ENCODE measurements at places on chromosomes 16 and 17. TPM values are rescaled to one million over a fixed set of nuclear protein-coding genes. Genes with fewer than 3 reads are reported as not detected.

Gene PRSS33
- not detected for total RNA-seq

Gene ZNF821
- 13.2 TPM for total RNA-seq

Gene PARN
- total RNA-seq: 34.2 TPM

Gene TMEM106A
- 9.0 TPM for total RNA-seq

Gene LIMD2
- total RNA-seq: 52.6 TPM

Gene ZPBP2
- total RNA-seq: not detected

Gene CA5A
- not detected for total RNA-seq

Gene NOB1
- total RNA-seq: 41.9 TPM

Gene ADGRG1
- total RNA-seq: 4.6 TPM

Gene CPNE7
- 19.7 TPM for total RNA-seq

GRCh38 chr16:80260906-80261311 lies 279.9 kb upstream of the DYNLRB2 start:
- H3K4me1 ChIP-seq: no peaks in the 10 kb centered on the region
- no peak for DNase-seq
- H3K27ac ChIP-seq: no peak overlapping the region
- H3K36me3 ChIP-seq: no peaks in the 10 kb centered on the region
- peaks cover 2% of the 10 kb centered on the region for H3K27me3 ChIP-seq
- H3K4me3 ChIP-seq: no peak overlapping the region

- DNase-seq: no peak
- no peak overlapping the region for H3K27ac ChIP-seq
- H3K27me3 ChIP-seq: no peaks in the 10 kb centered on the region
- no peak overlapping the region for H3K4me3 ChIP-seq
- H3K4me1 ChIP-seq: peaks cover 27% of the 10 kb centered on the region
These were observed 2.7 kb downstream of the ESRP2 start for GRCh38 chr16:68233085-68233834.

GRCh38 chr16:85563515-85564276 lies 49.4 kb upstream of the GSE1 start:
- no peak for DNase-seq
- no peak overlapping the region for H3K4me3 ChIP-seq
- peaks cover 3% of the 10 kb centered on the region for H3K36me3 ChIP-seq
- no peaks in the 10 kb centered on the region for H3K27me3 ChIP-seq
- peak overlapping the region; percentile 79 for H3K27ac ChIP-seq

GRCh38 chr17:3590231-3590630 lies 19.0 kb downstream of the TRPV1 start:
- peaks cover 19% of the 10 kb centered on the region for H3K36me3 ChIP-seq
- no peak for DNase-seq
- H3K4me3 ChIP-seq: no peak overlapping the region
- peaks cover 2% of the 10 kb centered on the region for H3K4me1 ChIP-seq
- no peaks in the 10 kb centered on the region for H3K27me3 ChIP-seq

DNA sequence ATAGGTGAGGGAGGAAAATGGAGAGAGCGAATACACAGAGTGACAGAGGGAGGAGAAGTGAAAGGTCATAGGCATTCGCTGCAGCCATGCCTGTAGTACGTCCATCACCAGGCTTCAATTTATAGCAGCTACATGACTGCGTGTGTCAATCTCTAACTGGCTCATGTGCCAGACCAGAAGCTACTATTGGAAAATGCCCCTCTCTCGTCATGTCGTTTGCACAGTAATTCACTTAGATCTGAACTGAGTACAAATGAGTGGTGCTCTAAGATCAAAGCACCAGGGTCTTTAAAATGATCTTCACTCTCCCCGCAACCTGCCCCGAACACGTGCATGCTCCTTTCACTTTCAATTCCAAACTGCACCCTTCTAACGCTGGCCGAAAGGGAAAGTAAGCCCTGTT lies 51.3 kb downstream of the ADCY9 start:
- H3K4me3 ChIP-seq: no peak overlapping the region
- H3K27ac ChIP-seq: no peak overlapping the region
- peaks cover 9% of the 10 kb centered on the region for H3K4me1 ChIP-seq
- no peaks in the 10 kb centered on the region for H3K27me3 ChIP-seq
- no peak for DNase-seq

DNA sequence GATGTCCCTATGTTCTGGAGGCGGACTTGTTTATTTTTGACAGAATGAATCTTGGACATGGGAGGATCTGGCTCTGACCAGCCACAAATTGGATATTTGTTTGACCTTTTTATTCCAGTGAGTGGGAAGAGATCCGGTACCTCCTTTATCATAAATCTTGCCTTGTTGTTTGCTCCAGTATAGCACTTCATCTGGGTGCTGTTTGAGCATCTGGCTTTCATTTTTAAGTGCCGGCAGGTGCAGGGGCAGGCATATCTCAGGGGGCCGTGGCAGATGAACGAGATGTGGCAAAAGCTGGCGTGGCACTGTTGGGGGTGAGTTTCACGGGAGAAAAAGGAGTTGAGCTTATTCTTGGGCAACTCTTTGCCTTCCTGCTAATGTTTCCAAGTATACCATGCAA lies 37.8 kb downstream of the MSI2 start:
- H3K36me3 ChIP-seq: peaks cover 23% of the 10 kb centered on the region
- peaks cover 43% of the 10 kb centered on the region for H3K4me1 ChIP-seq
- H3K27ac ChIP-seq: peak overlapping the region; percentile 80
- no peak overlapping the region for H3K4me3 ChIP-seq
- DNase-seq: no peak

DNA sequence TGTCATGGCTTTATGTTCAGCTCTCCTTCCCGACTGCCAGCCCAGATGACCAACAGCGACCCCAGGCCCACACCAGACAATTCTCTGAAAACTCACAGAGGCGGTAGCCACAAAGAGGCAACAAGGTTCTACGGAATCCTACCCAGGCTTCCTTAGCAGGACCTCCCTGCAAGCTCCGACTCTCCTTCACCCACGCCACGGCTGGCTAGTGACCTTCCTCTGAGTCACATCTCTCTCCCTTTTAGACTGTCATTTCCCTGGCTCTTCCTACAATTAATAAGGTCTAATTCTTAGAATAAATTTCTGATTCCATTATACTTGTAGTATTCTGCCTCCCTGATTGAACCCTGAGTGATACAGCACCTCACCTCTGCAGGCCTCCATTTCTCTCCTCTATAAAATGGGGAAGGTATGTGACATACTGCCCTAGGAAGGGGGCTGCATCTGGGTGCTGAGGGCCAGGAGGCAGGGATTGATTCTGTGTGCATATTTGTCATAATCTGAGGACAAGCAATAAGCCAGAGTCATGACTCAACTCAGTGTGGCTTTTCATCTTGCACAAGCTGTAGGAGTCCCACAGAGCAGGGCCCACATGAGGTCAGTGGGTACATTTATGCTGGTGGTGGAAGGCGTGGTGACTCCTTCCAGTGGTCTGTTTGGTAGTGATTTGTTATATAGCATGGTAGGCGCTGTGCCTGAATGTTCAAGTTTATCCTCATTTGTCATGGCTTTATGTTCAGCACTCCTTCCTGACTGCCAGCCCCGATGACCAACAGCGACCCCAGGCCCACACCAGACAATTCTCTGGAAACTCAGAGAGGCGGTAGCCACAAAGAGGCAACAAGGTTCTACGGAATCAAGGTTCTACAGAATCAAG lies 46.2 kb downstream of the SMPD3 start:
- H3K27me3 ChIP-seq: peaks cover 9% of the 10 kb centered on the region
- no peaks in the 10 kb centered on the region for H3K36me3 ChIP-seq
- H3K4me1 ChIP-seq: peaks cover 15% of the 10 kb centered on the region
- H3K27ac ChIP-seq: no peak overlapping the region
- DNase-seq: no peak
- no peak overlapping the region for H3K4me3 ChIP-seq

GRCh38 chr17:47727704-47728036 lies 5.4 kb upstream of the TBX21 start:
- no peak overlapping the region for H3K27ac ChIP-seq
- DNase-seq: no peak
- peaks cover under 1% of the 10 kb centered on the region for H3K4me1 ChIP-seq
- peaks cover 69% of the 10 kb centered on the region for H3K27me3 ChIP-seq

GRCh38 chr16:72983728-72984350 lies 64.1 kb downstream of the ZFHX3 start:
- H3K36me3 ChIP-seq: no peaks in the 10 kb centered on the region
- H3K27me3 ChIP-seq: no peaks in the 10 kb centered on the region
- no peak overlapping the region for H3K4me3 ChIP-seq
- H3K4me1 ChIP-seq: peaks cover 90% of the 10 kb centered on the region

GRCh38 chr16:53865494-53865863 lies 161.5 kb downstream of the FTO start:
- H3K27me3 ChIP-seq: no peaks in the 10 kb centered on the region
- H3K4me3 ChIP-seq: no peak overlapping the region
- peaks cover 46% of the 10 kb centered on the region for H3K36me3 ChIP-seq
- H3K4me1 ChIP-seq: peaks cover 25% of the 10 kb centered on the region

GRCh38 chr16:87278191-87279093 lies 38.8 kb downstream of the C16orf95 start:
- H3K4me1 ChIP-seq: peaks cover 37% of the 10 kb centered on the region
- H3K4me3 ChIP-seq: no peak overlapping the region
- peak; percentile 94 for DNase-seq
- no peaks in the 10 kb centered on the region for H3K27me3 ChIP-seq

DNA sequence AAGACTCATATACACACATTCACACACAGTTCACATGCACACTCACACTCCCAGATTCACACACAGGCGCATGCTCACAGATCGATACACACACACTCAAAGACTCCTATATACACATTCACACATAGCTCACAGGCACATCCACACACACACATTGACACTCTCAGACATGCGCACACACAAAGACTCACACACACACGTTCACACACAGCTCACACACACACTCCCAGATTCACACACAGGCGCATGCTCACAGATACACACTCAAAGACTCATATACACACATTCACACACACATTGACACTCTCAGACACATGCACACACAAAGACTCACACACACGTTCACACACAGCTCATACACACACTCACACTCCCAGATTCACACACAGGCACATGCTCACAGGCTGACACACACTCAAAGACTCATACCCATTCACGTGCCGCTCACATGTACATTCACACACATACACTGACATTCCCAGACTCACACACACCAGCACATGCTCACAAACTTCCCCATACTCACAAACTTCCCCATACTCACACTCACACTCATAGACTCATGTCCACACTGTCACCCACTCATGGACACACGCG lies 25.6 kb upstream of the KRT17 start:
- H3K27me3 ChIP-seq: no peaks in the 10 kb centered on the region
- H3K4me1 ChIP-seq: peaks cover 21% of the 10 kb centered on the region
- DNase-seq: no peak
